ENCODE measurements at places on chromosomes 13 and 19.

- DNase-seq: no peak
These were observed 4.8 kb downstream of the LSR start for GRCh38 chr19:35253316-35254286.

GRCh38 chr13:111861766-111862366, 205.1 kb upstream of the SOX1 start:
- DNase-seq: no peak

DNA sequence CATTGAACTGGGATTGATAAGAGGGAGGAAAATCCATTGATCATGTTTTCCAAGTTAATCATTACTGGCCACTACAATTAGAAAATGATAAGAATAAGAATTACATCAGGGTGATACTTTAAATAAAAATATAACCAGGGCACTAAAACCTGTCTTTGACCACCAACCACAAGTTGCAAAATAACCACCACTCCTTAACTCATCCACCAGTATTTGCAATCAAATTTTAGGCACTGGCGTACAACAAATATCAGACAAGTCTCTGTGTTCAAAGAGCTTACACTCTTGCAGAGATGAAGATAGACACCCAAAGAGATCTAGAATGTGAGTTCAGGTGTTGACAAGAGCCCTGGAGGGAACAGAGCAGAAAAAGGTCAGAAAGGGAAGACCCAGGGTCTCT, 514 bp downstream of the CEACAM3 start:
- DNase-seq: no peak

DNA sequence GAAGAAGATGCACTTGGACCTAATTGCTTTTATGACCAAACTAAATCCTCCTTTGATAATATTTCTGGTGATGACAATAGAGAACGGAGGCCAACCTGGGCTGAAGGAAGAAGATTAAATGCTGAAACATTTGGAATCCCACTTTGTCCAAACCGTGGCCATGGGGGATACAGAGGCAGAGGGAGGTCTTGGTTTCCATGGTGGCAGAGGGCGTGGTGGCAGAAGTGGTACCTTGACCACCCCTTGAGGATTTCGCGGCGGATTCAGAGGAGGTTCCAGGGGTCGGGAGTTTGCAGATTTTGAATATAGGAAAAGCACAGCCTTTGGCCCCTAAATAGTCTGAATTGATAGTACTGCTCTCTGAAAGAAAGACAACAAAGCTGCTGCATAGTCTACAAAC, 7.2 kb upstream of the LILRB3 start:
- DNase-seq: no peak

DNA sequence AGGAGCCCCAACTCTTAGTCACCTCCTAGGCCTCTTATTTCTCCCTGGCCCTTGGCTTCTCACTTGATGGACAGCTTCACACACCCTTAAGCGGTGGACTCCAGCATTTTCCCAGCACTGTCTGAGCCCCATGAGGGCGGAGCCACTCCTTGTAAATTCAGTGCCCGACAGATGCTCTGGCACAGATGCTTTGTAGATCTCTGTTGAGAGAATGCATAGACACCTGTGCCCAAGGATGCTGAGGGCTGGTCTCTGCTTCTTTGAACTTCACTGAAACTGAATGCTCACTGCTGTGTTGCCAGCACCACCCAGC, 3.3 kb downstream of the SYCN start:
- no peak for DNase-seq

DNA sequence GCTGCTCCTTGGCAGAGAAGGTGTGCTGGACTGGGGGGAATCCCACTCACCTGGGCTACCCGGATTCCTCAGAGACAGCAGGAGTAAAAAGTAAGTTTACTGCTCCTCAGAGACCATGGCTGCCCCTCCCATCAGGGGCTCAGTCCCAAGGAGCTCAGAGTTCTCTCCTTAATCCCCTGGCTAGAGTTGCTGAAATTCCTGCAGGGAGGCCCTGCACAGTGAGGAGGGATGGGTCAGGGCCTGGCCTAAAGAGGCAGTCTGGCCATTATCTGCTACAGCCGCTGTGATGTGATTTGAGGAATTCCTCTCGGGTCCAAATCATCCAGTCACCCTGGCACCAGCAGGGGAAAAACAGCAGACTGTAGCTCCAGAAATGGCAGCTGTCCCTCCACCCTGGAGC, 502.5 kb downstream of the PCDH17 start:
- no peak for DNase-seq

GRCh38 chr13:26952551-26953143, 192.1 kb upstream of the GPR12 start:
- DNase-seq: no peak

GRCh38 chr19:29293736-29294342, 80.9 kb upstream of the UQCRFS1 start:
- DNase-seq: no peak

GRCh38 chr13:40453351-40454021, 213.0 kb downstream of the FOXO1 start:
- no peak for DNase-seq
